Stimulated activated CD8-positive, alpha-beta memory T cell treated with anti-CD3 and anti-CD28 coated beads, Interleukin-7, amount 100 ng/mL, for 1 hour (primary cell): ENCODE measurements at places on chromosomes 1 and 21.

GRCh38 chr21:31671931-31672330 lies 12.4 kb downstream of the SOD1 start:
- no peak for DNase-seq

DNA sequence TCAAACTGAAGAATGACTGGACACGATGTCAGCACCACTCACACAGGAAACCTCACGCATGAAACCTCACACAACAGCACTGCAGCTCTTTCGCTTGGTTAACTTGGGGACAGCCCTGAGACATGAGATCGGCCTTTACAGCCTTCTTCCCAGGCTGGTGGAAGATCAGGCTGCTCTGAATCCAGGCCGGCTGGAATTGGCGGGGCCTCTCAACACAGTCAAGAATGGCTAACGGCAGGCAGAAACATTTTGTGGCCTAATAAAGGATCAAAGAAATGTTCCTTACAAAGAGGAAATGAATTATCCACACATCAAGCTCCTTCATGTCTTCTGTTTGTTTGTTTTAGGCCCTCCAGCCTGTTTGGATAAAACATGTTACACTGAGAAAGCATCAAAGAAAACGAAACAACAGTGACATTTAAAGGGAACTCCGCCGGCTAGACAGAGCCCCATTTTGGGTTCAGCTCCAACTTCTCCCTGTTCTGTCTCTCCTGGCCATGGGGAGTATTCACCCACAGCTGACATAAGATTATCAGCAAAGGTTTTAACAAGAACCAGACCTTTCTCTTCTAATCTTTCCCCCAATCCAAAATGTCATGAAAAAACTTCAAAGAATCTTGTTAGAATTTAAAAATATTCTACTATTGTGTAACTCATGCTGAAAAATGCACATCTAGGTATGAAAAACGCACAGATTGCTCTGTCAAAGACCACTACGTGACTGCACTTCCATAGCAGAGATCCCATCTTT lies 131.2 kb downstream of the SLC45A1 start:
- no peak for DNase-seq

GRCh38 chr1:100132566-100133477 lies at the start of the genes SASS6 and TRMT13:
TSS of gene SASS6 (minus strand) at chr1:100132930. CDS start at chr1:100132814, 116 bp downstream.
TSS of gene TRMT13 (plus strand) at chr1:100133163. CDS start at chr1:100133169, 6 bp downstream.
- DNase-seq = peak; percentile 85

DNA sequence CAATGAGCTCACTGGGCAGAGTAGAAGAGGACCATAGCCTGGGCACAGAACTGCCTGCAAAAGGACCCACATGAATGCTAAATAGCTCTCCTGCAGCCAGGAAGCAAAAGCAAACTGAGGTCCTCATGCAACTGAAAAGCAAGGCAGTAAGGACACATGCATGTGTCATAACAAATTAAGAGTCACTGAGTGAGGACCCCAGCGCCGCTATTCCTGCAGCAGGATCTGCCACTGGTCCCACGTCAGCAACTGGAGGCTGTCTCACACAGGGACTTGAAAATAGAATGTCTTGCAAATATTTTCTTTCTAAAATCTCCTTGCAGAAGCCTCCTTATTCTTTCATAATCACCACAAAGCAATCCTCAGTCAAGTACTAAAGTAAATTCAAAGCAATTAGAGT lies 559.6 kb upstream of the DAB1 start:
- DNase-seq = no peak

DNA sequence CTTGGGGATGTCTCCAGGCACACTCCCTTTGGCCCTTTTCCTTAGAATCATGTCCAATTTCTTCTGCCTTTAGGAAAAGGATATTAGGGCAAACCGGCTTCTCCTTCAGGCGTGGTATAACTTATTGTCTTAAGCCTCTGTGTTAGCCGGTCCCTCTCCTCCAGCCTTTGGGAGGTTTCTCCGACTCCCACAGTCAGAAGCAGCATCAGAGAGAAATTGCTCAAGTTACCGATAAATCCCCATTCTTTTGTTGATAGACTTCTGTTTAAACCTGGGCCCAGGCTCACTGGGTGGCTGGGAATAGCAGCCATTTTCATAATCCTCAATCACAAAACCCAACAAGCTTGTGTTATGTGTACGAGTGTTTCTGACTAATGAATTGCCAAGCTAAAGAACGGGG lies 85.4 kb upstream of the KAZN start:
- no peak for DNase-seq

DNA sequence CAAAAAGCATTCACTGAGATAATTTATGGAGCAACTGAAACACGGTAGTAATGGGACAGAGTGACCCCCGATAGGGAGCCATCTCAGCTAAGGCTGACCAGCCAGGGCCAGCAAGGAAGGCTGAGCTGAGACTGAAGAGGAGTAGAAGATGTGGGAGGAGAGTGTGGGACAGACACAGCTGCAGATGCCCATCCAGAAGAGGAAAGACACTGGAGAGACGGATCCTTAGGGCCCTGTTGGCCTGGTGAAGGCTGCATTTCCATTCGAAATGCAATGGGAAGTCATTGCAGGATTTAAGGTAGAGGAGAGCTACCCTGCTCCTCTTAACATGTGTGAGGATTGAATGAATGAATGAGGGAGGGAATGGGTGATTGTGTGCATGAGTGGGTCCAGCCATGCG lies 44.0 kb upstream of the LRP8 start:
- no peak for DNase-seq

DNA sequence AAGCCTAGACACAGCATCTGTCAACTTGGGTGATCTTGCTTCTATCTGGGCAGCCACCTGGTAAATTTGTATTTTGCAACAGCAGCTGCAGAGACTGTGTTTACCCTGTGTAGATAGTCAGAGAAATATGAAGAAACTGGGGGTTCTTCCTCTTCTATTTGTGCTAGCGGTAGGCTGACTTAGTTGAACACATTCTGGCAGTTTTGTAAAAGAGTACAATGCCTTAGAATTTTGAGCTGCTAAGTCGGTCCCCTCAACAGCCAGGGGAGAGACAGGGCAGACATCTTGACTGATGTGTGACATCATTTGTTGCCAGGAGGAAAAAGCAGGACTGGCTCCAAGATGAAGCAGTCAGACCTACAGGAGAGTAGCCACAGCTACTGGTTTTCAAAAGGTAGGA lies 53.7 kb downstream of the KCNJ6 start:
- DNase-seq = no peak

- no peak for DNase-seq
These were observed 26.8 kb downstream of the ALDH9A1 start for GRCh38 chr1:165671526-165671925.

DNA sequence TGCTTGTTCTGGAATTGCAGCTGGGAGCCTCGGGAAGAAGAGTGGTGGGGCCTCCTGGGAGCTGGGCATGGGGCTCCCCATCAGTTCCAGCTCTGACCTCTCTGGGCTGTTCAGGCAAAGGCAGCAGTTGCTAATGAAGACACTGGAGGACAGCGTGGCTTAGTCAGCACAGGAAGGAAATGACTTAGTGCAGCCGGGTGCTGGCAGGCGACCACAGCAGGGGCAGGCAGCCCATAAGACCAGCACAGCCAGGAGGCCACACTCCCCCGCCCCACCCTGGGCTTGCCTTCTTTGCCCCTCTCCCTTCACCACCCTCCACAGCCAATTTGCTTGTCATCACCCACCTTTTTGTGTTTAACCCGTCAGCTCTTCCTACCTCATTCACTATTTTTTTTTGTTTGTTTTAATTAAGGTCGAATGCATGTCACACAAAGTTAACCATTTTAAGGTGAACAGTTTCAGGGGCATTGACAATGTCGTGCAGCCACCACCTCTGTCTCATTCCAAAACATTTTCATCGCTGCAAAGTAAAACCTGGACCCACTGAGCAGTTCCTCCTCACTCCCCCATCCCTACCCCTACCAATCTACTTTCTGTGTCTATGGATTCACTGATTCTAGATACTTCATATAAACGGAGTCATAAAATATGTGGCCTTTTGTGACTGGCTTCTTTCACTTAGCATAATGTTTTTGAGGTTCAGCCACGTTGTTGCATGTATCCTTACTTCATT lies 10.9 kb downstream of the OLIG2 start:
- no peak for DNase-seq

GRCh38 chr1:8021676-8022266 lies 4.3 kb downstream of the ERRFI1 start:
- DNase-seq = no peak

GRCh38 chr1:157673008-157673407 lies 27.6 kb downstream of the FCRL3 start:
- DNase-seq = no peak

- DNase-seq = no peak
These were observed 41.2 kb upstream of the LBR start for GRCh38 chr1:225469051-225469450.

- DNase-seq = no peak
These were observed 54.6 kb downstream of the CDC7 start for GRCh38 chr1:91555074-91555730.

GRCh38 chr1:172536256-172536655 lies 3.3 kb downstream of the SUCO start:
- no peak for DNase-seq

DNA sequence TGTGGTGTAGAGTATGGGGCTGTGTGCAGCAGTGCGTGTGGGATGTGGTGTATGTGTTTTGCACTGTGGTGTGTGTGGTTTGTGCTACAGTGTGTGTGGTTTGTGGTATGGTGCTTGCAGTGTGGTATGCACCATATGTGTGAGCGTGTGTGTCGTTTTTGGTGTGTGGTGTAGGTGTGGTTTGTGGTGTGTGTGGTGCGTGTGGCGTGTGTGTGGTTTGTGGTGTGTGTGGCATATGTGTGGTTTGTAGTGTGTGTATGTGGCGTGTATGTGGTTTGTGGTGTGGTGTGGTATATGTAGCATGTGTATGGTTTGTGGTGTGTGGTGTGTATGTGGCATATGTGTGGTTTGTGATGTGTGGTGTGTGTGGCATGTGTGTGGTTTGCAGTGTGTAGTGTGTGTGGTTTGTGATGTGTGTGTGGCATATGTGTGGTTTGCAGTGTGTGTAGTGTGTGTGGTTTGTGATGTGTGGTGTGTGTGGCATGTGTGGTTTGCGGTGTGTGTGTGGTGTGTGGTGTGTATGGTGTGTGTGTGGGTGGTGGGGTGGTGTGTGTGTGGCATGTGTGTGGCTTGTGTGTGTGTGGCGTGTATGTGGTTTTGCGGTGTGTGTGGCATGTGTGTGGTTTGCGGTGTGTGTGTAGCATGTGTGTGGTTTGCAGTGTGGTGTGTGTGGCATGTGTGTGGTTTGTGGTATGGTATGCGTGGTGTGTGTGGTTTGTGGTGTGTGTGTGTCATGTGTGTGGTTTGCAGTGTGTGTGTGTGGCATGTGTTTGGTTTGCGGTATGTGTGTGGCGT lies 53.5 kb upstream of the TRAPPC10 start:
- DNase-seq = no peak

DNA sequence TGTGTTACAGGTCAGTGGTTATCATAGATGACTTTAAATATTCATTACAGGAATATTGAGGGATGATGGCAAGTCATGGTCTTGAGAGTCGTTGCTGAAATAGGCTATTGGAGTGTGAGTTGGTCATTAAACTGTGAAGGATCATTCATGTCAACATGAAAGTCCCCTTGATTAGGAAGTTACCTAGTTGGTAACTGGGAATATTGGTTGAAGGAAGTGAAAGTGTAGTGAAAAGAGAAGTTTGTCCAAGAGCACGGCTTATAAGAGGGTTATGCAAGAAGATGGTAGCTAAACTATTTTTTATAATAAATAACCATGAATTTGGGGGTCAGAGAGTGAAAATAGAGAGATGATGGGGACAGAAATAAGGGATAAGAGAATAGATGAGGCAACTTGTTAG lies 16.9 kb downstream of the CRB1 start:
- no peak for DNase-seq

GRCh38 chr1:163538667-163539066 lies 216.9 kb downstream of the NUF2 start:
- no peak for DNase-seq

- no peak for DNase-seq
These were observed 246.9 kb upstream of the IRF2BP2 start for GRCh38 chr1:234856845-234857245.

DNA sequence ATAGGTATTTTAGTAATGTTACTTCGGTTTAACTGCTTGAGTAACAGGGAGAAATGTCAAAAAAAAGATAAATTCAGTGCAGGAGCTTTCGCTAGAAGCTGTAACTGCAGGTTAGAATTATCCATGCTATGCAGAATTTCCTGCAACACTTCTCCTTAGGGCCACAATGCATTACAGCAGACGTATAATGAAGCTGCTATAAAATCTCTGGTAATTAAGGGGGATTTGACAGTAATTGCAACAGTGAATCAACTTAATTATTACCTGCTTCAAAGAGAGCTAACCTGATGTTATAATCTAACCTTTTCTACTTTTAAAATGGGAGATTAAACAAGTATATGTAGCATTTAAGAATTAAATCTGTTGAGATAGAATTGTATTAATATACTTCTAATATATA lies 92.6 kb downstream of the ATG4C start:
- DNase-seq = no peak

DNA sequence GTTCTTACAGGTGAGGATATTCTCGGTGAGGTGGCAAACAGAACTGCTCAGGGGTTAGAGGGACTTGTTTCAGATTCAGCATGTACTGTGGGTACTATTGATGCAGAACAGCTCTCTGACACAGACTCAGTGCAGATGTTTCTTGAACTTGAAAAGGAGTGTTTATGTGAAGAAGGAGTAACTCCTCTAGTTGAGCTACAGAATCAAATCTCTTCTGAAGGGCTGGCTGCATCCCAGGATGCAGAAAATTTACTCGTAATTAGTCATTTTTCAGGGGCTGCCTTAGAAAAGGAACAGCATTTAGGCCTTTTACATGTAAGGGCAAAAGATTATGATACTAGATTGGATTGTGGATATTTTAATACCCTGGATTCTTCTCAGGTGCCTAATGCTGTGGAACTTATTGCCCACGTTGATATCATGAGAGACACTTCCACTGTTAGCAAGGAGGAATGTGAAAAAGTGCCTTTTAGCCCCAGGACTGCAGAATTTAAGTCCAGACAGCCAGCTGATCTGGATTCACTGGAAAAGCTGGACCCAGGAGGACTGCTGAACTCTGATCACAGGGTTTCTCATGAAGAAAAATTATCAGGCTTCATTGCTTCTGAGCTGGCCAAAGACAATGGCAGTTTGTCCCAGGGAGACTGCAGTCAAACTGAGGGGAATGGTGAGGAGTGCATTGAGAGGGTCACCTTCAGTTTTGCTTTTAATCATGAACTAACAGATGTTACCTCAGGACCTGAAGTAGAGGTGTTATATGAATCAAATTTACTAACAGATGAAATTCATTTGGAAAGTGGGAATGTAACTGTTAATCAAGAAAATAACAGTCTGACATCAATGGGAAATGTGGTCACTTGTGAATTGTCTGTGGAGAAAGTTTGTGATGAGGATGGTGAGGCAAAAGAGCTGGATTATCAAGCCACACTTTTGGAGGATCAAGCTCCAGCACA lies 79.6 kb upstream of the BMP8A start:
- no peak for DNase-seq

- DNase-seq = no peak
These were observed 15.7 kb downstream of the MAP3K21 start for GRCh38 chr1:233343262-233343661.

- DNase-seq = no peak
These were observed 5.1 kb downstream of the KCNJ9 start for GRCh38 chr1:160086456-160086892.

- no peak for DNase-seq
These were observed 26.3 kb upstream of the TINAGL1 start for GRCh38 chr1:31549809-31550620.

- no peak for DNase-seq
These were observed 210.3 kb upstream of the CACYBP start for GRCh38 chr1:174789399-174789798.

- DNase-seq = no peak
These were observed 1.2 kb upstream of the LUZP1 start for GRCh38 chr1:23169727-23170335.
